ENCODE measurements at places on chromosomes 13 and 19.

GRCh38 chr19:29812881-29813275 is 1.1 kb downstream of the CCNE1 start:
- no peak for DNase-seq

DNA sequence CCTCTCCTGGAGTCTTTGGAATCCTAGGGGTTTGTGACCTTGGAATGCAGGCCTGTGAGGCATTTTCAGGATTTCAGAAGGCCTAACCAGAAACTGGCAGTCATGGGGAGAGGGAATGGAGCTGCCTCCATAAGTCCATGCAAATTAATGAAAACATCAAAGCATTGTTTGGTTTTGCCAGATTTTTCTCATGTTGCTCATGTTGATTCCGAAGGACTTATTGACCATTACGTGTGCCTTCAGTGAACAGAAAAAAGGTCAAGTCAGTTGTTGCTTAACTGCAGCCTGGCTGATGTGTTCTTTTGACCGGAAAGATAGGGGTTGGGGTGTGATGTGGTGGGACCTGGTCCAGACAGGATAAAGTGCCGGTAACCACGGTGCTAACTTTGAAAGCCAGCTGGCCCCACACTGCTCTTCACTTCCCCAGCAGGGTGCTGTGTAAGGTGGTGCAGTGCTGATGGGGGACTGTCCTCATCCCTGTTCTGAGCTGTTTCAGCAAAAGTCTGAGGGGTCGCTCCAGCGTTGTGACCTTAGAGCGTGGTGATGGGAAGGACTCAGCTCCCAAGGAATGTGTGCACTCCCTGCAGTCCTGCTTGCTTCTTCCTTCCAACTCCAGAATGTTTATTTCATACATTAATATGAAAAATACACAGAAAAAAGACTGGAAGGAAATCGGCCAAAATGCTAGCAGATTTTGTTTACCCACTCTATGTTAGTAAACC is 3.5 kb downstream of the RNF113B start:
- no peak for DNase-seq

DNA sequence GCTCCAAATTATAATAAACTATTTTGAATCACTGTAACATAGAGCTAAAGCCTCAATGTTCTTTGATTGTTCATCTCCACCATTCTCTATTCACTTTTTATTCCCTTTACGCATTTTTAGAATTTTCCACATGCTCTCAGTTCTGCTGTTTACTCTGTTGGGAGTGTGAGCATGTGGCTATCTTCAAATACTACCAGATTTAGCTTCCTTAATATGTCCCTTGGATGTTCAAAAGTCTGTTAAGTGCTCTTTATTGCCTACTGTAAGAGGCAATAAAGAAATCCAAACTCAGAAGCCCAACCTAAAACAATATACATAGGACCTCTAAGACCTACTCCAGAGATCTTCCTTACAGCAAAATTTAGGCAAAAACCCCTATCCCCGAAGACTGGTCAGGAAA is 34.5 kb downstream of the MTMR6 start:
- no peak for DNase-seq

DNA sequence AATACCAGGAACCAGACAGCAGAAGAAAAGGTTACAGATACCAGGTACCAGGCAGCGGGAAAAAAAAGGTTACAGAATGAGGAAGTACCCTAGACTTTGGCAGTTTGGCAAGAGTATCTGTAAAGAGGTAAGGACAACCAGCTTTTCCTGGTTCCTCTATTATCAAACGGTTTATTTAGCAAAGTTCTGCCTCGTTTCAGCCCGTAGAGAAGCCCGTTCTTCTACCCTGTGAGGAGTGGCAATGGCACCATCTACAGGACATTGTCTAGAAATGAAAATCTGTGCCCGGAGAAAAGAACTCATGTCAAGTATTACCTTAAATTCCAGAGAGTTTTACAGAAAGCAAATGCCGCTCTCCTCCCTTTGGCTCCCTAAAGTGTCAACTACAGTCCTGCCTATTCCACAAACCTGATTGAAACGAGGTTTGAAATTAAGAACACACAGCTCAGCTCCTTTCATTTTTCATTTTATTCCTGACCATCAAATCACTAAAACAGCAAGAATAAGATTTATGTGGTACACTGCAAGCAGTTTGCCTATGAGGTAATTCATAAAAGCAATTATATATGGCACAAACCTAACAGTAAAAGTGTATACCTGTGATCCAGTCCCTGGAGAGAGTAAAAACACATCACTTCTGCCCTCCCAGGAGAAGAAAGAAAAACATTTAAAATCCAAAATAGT is 226.3 kb downstream of the SLC7A1 start:
- no peak for DNase-seq

- no peak for DNase-seq
These were observed 290.8 kb downstream of the FOXO1 start for GRCh38 chr13:40375489-40376171.

DNA sequence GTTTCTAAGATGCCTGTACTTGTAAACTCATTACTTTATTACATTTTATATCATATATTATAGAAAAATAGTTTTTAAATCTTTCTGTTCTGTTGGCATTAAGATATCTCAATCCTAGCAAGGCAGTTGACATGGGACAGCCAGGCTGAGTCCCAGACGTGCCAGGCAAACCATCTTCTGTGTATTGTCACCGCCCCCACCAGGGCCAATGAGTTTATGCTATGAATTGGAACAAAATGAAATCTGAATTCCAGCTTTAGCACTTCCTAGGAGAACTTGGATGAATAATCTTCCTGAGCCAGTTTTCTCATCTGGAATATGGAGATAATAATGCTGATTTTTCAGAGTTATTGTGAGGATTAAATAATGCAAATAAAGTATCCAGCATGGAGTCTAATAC is 79.9 kb upstream of the GSX1 start:
- no peak for DNase-seq

DNA sequence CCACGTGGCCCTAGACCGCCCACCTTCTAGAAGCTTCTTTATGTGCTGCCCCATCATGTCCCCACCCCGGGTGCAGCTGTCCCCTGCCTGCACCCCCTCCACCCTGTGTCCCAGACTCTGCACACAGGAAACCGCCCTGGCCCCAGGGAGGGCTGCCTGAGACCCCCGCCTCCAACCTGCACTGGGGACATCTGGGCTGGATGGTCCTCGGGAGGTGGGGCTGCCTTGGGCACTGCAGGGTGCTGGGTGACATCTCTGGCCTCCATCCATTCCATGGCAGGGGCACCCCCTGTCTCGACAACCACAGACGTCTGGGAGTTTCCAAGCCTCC is 17.8 kb upstream of the ZBTB7A start:
- no peak for DNase-seq

DNA sequence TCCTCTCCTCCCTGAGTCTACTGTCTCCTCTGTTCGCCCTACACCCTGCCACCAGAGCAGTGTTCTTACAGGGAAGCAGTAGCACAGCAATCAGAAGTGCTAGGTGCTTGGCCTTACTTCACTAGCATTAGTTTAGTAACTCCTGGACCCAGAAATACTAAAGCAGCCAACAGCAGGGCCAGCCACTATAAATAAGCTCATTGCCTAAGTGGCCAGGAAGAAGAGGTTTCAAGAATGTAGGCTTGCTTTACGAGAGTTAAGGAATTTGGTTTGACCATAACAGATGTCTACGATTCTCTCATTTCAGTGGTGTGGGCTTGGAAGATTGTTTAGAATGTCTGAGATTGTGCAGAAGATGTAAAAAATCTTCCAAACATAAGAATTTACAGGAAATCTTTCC is 103.3 kb downstream of the ZAR1L start:
- DNase-seq, result no peak

DNA sequence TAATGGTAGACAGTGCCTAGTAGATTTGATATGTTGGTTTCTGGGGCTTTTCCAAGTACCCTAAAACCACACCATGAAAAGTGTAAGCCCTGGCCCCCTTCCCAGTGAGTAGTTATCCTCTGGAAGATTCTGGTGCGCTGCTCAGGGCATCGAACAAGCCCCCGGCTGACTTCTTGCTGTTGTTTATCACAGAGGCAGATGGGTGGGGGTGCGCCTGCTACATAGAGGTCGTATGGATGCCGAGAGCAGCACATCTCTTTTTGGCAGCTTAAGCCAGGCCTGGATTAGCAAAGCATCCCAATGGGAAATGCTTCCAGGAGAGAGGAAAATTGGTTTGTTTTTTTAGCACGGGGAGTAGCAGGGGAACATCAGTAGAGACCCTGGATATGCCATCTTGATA is 26.3 kb upstream of the SPATA13 start:
- no peak for DNase-seq

DNA sequence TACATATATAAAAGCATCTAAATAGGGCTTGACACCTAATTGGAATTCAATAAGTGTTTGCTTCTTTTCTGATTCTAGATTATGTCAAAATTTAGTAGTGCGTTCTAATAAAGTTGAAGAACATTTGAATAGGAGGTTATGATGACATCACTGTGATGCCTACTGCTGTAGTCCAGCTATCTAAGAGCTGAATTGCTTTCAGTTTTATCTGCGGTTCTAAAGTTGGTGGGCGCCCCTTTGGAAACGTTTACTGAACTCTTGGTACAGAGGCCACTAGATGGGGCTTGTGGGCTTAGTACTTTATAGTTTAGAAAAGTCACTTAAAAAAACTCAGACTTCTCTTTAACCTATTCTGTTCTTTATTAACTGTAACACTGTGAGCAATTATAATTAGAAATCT is 776.9 kb downstream of the GPC5 start:
- no peak for DNase-seq

DNA sequence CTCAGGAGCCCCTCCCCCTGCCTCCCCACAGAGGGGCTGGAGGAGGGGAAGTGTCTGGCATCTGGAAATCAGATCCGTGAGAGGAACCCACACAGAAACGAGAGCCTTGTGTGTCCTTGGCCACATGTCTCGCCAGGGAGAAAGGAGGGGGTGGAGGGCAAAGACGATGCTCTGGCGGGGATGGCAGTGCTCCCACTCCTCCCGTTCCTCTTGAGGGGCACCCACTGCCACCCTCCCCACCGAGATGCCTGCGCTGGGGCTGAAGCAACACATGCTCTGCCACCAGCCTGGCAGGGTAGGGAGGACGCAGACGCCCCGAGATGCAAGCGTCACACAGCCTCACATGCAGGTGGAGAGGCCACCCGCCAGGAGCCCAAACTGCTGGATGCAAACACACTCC is 2.8 kb downstream of the ADGRL1 start:
- DNase-seq, result no peak

DNA sequence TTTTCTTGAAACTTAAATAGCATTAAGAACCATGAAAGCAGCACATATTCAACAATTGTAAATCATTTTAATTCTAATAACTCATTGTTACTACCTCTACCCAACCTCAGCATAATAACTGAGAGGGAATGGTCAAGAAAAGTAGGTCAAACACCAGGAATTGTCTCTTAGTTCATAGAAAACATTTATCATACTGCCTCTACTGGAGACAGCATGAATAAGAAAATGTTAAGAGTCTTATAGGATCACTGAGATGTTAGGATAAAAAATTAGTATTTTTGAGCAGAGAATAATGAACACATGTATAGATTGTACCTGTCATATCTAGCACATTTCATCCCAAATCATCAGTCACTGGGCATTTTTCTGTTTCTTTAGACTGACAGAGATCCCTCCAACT is 515.3 kb downstream of the PCDH9 start:
- no peak for DNase-seq

DNA sequence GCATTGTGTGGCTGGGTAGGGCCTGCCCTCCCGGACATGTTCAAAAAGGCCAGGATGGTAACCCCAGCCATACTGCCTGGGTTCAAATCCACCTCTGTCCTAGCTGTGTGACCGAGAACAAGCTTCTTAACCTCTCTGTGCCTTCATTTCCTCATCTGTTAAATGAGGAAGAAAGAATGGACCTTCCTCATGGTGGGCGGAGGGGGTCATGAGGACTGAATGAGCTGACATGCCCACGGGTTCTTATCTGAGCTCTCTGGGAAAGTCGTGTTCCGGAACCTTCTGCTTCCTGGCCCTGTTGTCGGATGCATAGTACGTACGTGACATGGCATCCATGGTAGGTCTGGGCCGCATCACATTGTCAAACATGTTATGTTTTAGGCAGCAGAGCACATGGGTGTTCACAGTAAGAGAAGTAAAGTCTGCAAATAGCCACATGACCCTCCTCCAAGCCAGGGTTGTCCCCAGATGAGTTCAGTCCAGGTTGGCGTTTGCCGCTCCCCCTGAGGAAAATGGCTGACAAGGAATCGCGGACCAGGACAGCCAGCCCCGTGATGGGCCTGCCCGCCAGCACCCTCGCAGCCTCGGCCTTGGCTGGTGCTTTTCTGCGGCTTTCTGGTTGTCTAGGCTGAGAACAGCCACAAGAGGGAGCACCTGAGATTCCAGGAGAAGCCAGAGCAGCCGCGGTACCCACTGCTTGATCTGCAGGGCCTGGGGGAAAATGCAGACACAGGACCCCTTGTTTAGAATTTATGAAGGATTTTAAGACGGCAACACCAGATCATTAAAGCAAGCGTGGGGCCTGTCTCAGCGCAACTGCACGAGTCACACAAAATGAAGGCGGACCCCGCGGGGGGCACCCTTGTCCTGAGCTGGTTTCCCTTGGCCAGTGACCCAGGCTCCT is 2.4 kb upstream of the NTN5 start:
- DNase-seq, result no peak

DNA sequence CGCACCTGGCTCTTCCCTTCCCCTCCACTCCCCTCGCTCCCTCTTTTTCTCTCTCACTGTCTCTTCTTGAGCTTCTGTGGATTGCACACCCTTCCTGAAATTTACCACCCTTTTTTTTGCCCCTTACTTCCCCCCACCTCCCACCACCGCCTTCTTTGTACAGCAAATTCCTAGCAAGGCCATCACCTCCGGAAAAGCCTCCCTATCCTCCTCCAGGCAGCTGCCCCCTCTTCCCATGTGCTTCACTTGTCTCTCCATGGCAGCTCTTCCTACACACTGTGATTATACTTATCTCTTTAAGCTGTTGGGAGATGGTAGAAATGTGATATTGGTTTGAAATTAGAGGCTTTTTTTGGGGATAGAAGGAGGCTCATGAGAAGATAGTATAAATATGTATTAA is 28.3 kb upstream of the KCTD4 start:
- no peak for DNase-seq

DNA sequence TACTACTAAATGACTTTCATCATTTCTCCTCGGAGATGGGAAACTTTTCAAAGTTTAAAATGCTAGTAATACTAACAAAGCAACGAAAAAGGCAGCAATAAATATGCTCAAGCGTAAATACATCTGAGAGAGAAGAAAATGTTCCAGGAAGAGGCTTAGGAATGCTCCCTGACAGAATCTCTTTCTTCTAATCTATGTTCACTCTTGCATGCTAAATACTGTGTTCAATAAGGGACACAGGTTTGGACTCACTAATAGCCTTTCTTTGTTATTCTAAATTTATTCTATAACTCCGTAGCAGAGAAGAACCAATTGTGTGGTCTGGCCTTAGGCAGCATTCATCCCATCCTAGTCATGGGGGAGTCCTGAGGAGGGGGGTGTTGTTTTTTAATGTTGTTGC is 823.0 kb downstream of the PCDH9 start:
- no peak for DNase-seq

- DNase-seq, result no peak
These were observed 549.6 kb downstream of the FGF9 start for GRCh38 chr13:22220151-22221135.

- DNase-seq, result no peak
These were observed 1.0 kb downstream of the MBOAT7 start for GRCh38 chr19:54188215-54188871.

GRCh38 chr19:3692141-3693024 is 7.9 kb downstream of the PIP5K1C start:
- DNase-seq, result no peak

GRCh38 chr19:40392123-40392522 is 2.1 kb upstream of the HIPK4 start:
- DNase-seq, result no peak
